ENCODE measurements at places on chromosomes 4 and X. TPM values are rescaled to one million over a fixed set of nuclear protein-coding genes. Genes with fewer than 3 reads are reported as not detected.

Gene SRPX2
- total RNA-seq = 39.4 TPM

Gene ERAS
- not detected for total RNA-seq

Gene ARMCX2
- total RNA-seq = 39.5 TPM

Gene TMSB15B
- 8.9 TPM for total RNA-seq

Gene SERPINA7
- not detected for total RNA-seq

Gene PRRG1
- total RNA-seq = 72.2 TPM

Gene AFM
- total RNA-seq = not detected

Gene MAP3K15
- total RNA-seq = under 0.01 TPM

Measured in vein endothelial cell (primary cell).